D721Med (cell line): ENCODE measurements at places on chromosomes 1 and 21.

DNA sequence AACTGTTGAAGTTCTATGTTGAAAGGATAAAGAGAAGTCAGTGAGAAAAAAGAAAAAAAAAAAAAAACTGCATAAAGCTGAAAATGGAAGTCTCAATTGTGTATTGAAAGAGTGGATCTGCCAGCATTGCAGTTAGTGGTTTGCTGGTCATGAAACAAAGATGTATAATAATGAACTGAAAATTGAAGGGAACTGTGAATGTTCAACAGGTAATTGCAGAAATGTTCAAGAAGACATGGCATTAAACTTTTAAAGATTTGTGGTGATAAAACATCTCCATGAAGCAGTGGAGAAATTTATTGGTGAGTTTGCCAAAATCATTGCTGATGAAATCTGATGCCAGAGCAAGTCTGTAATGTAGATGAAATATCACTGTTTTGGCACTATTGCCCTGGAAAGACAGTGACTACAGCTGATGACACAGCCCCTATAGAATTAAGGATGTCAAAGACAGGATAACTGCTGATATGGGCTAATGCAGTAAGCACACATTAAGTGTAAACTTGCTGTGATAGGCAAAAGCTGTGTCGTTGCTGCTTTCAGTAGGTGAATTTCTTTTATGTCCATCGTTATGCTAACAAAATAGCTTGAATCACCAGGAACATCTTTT lies 71.0 kb downstream of the RD3 start:
- no peak for DNase-seq

DNA sequence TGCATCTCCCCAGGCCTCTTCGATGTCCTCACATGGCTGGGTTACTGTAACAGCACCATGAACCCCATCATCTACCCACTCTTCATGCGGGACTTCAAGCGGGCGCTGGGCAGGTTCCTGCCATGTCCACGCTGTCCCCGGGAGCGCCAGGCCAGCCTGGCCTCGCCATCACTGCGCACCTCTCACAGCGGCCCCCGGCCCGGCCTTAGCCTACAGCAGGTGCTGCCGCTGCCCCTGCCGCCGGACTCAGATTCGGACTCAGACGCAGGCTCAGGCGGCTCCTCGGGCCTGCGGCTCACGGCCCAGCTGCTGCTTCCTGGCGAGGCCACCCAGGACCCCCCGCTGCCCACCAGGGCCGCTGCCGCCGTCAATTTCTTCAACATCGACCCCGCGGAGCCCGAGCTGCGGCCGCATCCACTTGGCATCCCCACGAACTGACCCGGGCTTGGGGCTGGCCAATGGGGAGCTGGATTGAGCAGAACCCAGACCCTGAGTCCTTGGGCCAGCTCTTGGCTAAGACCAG lies 14.3 kb downstream of the HTR6 start:
- no peak for DNase-seq

GRCh38 chr1:175579956-175580750 lies 163.2 kb downstream of the TNR start:
- DNase-seq: no peak

GRCh38 chr1:119275145-119276134 lies 93.1 kb upstream of the HAO2 start:
- no peak for DNase-seq

- DNase-seq: no peak
Measured at GRCh38 chr1:32372149-32372756, 9.9 kb downstream of the TSSK3 start.
